Fibroblast of the aortic adventitia (primary cell): ENCODE measurements at places on chromosomes 13 and 19. TPM values are rescaled to one million over a fixed set of nuclear protein-coding genes. Genes with fewer than 3 reads are reported as not detected.
A peak's percentile ranks its signal among the peaks of the same experiment; 100 is the strongest.

The LILRA6 gene
- not detected in 2 replicates for total RNA-seq

The PRODH2 gene
- total RNA-seq: not detected in 2 replicates

- no peak for DNase-seq
These were observed 6.7 kb upstream of the F2RL3 start for GRCh38 chr19:16882146-16882545.

DNA sequence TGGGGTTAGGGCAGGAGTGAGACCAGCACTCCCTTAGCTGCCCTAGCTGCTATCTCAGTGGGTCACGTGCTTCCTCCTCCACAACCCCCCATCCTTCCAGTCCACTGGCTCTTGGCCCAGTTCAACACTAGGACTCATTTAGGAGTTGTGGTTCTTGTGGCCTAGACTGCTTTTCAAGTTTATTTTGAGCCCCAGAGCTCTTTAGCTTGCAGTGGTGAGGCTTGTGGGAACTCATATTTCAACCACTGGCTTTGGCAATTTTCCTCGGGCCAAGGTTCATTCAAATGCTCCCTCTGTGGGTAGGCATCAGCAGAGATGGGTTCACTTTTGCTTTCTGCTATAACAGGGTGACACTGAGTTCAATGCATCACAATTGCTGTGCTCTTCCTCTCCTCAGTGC, 436.2 kb upstream of the SLITRK5 start:
- DNase-seq: no peak

- DNase-seq: peak; percentile 35
These were observed 568 bp downstream of the ATP11A start for GRCh38 chr13:112690283-112690929.

DNA sequence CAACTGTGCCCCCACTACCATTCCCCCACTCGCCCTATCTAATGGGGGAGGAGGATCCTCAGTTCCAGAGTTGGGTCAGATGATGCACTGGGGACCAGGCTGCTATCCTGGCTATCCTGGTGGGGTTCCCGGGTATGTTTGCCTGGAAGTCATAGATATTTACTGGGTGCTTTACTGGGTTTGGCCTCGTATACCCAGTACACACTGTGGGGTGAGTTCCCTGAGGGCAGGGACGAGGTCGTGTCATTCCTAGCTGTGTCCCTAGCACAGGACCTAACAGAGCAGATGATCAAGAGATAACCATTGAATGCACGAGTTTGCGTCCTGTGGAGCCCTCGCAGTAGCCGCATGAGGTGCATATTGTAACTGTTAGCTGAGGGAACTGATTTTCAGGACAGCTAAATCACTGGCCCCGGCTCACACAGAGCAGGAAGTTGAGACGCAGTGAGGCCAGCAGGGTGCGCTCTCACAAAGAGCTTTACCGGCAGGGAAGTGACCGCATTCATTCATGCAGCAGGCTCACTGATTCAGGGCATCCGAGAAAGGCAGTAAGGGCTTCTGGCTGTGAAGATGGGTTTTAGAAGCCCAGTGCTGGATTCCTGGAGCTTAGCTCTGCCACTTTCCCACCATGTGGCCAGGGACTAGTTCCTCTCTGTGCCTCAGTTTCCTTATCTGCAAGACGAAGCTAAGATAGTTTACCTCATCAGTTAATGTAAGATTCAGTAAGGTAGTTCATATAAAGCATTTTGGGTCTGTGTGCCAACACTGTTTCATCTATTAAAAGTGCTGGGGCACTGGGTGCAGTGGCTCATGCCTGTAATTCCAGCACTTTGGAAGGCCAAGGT, 6.0 kb downstream of the RUVBL2 start:
- peak; percentile 70 for DNase-seq

DNA sequence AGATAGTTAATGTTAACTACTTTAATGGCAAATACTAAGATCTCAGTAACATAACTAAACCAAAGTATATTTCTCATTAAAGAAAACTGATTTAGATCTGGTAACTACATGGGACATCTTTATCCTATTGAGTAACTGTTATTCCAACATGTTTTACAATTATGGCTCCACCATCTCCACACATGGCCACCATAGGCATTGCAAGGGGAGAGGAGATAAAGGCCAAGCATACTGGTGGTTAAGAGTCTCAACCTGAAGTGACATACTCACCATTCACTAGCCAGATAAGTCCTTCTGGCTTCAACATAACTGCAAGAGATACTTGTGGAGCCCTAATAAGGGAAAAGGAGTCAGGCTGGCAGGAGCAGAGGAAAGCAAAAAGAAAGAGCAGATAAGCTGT, 1586.4 kb upstream of the SPRY2 start:
- no peak for DNase-seq
